ENCODE measurements at places on chromosomes 12 and 14.

DNA sequence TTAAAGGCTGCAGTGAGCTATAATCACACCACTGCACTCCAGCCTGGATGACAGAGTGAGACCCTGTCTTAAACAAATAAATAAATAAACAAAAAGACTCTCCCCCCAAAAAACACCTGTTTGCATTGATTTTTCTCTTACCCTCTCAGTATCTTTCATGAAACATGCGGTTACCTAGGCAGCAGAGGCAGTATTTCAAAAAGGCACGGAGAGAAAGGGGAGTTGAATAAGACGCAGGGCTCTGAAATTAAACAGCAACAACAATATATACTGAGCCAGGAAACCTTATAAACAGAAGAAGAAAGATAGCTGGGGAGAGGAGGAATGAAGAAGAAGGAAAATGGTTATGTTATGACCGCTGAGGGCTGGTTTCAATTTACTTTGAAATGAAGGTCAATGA lies 277.6 kb downstream of the BTG1 start:
- DNase-seq, result no peak

GRCh38 chr12:85996280-85996679 lies 122.2 kb downstream of the NTS start:
- DNase-seq, result no peak

DNA sequence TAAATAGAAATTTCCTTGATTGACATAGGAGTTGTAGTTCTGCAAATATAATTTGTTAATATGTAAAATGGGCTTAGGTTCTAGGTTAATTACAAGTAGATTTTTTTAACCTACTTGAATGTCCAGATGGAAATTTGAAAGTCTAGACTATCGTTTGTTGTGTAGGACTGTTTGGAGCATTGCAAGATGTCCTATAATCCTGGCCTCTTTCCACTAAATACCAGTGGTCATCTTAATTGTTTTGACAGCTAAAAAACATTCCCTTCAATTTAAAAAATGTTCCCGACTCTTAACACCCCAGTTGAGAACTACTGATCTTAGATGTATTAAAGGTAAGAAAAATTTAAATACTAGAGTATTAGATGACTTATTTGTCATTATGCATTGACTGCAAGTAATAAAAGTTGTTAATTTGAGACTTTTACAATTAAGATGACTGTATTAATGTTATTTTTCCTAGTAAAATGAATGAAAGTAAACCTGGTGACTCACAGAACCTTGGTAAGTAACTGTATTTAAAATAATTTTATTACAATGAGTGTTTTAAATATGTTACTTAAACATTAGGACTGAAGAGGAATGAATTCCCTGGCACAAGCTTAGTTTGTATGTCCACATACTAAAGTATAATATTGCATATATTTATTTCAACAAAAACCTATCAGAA lies 21.8 kb downstream of the G2E3 start:
- DNase-seq, result no peak

DNA sequence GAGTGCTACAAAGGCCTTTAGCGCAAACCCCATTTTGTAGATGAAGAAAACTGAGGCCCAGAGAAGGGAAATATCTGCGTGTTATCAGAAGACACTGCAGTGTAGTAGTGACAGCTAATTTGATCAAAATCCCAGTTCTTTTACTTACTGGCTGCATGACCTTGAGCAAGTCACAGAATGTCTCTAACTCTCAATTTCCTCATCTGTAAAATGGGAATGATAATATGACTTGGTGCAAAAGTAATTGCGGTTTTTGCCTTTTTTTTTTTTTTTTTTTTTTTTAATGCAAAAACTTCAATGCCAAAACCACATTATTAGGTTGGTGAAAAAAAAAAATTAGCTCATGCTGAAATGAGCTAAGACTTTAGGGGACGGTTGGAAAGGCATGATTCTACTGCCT lies 69.7 kb downstream of the C12orf75 start:
- no peak for DNase-seq

- DNase-seq, result no peak
Measured at GRCh38 chr14:60171690-60172089, 6.5 kb upstream of the DHRS7 start.

DNA sequence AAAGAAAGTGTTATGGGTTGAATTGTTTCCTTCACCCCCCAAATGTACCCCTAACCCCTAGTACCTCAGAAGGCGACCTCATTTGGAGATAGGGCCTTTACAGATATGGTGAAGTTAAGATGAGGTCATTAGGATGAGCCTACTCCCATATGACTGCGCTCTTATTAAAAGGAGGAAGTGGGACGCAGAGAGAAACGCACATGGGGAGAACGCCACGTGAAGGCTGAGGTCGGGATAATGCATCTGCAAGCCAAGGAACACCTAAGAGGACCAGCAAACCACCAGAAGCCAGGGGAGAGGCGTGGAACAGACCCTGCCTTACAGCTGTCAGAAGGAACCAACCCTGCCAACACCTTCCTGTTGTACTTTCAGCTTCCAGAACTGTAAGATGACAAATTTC lies 1.7 kb upstream of the NRIP2 start:
- DNase-seq, result no peak

GRCh38 chr14:50021261-50022031 lies 94.9 kb downstream of the VCPKMT start:
- DNase-seq, result no peak

DNA sequence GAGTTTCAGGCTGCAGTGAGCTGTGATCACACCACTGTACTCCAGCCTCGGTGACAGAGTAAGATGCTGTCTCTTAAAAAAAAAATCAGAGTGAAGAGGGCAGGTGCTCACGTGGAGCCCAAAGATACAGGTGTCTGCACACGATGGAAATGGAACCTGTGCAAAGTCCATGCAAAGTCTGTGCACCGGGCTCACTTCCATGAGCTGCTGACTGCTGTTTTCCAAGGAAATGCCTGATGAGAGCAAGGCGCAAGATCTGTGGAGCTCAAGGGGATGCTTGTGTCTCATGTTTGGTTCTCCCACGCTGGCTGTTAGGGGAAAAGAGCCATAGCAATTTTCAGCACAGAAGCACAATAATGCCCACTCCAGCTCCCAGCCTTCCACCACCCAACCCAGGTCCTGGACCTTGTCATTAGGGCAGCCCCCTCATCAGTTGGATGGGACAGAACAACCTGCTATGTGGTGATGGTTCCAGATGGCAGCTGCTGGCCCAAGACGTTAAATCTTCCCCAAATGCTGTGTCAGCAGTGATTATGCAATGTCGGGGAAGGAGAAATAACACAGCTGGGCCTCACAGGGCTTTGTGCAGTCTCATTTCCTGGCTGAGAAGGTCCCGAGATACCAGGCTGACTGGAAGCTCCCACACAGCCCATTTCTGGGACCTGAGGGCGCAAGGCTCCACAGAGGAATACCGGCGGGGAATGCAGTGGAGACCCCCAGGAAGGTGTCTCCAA lies 27.9 kb upstream of the DICER1 start:
- DNase-seq, result peak; percentile 1

GRCh38 chr12:42281278-42281677 lies 43.2 kb upstream of the YAF2 start:
- DNase-seq, result no peak

GRCh38 chr12:101789171-101789570 lies 41.6 kb downstream of the GNPTAB start:
- no peak for DNase-seq

DNA sequence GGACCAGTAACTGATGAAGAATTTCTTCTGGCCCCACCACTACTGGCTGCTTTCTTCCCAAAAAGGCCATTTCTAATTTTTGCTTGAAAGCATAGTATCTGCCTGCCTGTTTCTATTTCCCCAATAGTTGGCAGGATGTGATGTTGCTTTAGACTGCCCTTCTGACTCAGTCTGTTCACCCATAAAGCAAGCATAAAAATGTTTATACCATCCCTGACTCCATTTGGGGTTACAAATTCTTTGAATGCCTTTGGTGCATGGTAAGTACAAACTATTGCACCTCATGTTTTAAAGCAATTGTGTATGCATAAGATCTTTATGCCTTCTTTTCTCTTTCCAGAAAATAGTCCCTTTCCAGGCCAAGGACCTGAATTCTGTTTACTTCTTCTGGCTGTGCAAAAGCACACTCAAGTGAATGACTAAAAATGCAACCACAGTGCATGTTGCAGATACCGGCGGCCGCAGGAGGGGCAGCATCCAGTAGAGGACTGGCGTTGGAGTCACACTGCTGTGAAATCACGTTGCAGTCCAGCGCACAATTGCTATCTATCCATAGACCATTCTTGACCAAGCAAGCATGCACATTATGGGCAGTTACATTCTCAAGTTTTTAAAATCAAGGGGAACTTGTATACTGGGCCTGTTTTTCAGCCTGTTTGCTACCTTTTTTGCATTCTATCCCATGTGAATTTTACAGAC lies 82.4 kb downstream of the SLC5A8 start:
- DNase-seq, result peak; percentile 9

DNA sequence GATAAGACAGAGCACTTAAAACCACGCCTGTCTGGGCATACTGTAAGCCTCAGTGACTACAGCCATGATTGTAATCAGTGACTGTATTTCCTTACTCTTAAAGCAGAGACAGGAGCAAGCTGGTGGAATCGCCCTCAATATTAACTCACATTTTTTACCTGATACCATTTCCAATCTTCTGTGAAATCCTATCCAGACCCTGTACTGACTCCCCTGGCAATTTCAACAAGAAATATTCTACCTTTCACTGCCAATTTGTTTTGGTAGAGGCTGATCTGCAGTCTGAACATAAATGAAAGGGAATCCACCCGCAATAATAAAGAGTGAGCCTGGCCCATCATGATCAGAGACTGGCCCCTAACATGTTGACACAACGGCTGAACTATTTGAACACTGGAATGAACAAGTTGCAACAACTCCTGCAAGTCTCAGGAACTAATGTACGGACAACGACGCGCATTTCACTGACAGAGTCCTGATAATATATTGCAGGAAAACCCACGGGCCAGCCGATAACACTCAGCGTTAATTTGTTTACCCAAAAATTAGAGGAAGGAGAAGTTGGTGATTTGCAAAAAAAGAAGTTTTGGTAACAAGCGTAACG lies 195.5 kb upstream of the BTG1 start:
- no peak for DNase-seq

GRCh38 chr12:1835211-1836131 lies 15.1 kb downstream of the LRTM2 start:
- no peak for DNase-seq

DNA sequence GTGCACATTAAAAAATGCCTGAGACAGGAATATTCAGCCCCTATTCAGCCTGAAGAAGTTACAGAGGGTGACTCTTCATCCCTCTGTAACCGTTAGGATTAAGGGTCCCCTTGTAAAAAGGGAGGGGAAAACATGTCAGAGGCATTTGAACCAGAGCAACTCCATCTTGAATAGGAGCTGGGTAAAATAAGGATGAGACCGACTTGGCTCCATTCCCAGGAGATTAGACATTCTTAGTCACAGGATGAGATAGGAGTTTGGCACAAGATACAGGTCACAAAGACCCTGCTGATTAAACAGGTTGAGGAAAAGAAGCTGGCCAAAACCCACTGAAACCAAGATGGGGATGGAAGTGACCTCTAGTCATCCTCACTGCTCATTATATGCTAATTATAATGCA lies 19.9 kb upstream of the MDM1 start:
- DNase-seq, result no peak

DNA sequence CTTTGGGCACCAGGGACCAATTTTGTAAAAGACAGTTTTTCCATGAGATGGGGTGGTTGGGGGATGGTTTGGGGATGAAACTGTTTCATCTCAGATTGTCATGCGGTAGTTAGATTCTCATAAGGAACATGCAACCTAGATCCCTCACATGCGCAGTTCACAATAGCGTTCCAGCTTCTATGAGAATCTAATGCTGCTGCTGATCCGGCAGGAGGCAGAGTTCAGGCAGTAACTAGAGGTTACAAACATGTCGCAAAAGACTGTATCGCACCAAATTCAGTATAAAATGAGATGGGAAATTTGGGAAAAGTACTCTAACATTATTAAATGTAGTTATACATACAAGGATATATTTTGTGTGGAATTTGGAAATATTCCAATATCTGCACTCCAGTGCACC lies 213.2 kb upstream of the LRFN5 start:
- DNase-seq, result no peak

- DNase-seq, result no peak
Measured at GRCh38 chr14:78752518-78753188, 582.5 kb downstream of the NRXN3 start.

DNA sequence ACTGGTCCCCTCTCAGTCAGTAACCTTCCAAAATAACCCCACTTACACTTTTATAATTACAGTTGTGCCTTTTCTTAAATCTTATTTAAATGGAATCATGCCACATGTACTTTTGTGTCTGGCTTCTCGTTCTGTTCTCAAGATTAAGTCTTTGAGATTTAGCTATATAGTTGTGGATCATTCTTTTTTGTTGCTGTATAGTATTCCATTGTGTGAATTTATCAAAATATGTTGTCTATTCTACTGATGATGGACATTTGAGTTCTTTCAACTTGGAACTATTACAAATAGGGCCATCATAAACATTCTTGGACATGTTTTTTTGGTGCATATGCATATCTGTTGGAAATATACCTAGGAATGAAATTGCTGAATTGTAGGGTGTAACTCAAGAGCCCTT lies 9.0 kb downstream of the OAS3 start:
- no peak for DNase-seq
